Stimulated activated naive CD8-positive, alpha-beta T cell treated with anti-CD3 and anti-CD28 coated beads, Interleukin-15, amount 100 ng/mL, for 72 hours (primary cell): ENCODE measurements at places on chromosomes 1 and 21.

- no peak for DNase-seq
Measured at GRCh38 chr1:57341721-57342120, 82.1 kb downstream of the DAB1 start.

- DNase-seq = no peak
Measured at GRCh38 chr1:174799136-174799479, 200.6 kb upstream of the CACYBP start.

DNA sequence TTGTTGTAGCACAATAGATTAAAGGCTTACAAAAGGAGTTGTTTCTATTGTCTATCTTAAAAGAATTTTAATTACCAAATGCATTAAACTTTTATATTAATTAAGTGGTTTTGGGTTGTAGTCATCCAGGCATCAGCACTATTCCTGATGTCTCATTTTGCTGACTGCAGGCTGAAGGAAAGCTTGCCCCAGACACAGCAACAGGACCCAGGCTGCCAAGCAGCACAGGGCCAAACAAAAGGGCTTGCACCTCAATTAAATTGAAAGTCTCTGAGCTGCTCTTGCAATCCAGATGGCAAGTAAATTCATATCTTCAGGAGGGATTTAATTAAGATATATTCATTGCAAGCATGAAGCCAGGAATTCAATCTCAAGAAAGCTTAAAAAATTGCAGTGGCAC, 80.7 kb upstream of the CHODL start:
- DNase-seq = no peak

GRCh38 chr1:46533179-46533864, 18.1 kb downstream of the KNCN start:
- DNase-seq = peak; percentile 54

GRCh38 chr1:208929575-208929974, 653.9 kb upstream of the CAMK1G start:
- no peak for DNase-seq

GRCh38 chr1:187876775-187877174, 1048.0 kb downstream of the PLA2G4A start:
- DNase-seq = no peak

GRCh38 chr1:113787663-113788062, 24.6 kb downstream of the RSBN1 start:
- DNase-seq = no peak

- no peak for DNase-seq
Measured at GRCh38 chr1:24252185-24252780, 65.2 kb upstream of the IFNLR1 start.

GRCh38 chr21:15255763-15256162, 191.0 kb upstream of the NRIP1 start:
- DNase-seq = no peak

DNA sequence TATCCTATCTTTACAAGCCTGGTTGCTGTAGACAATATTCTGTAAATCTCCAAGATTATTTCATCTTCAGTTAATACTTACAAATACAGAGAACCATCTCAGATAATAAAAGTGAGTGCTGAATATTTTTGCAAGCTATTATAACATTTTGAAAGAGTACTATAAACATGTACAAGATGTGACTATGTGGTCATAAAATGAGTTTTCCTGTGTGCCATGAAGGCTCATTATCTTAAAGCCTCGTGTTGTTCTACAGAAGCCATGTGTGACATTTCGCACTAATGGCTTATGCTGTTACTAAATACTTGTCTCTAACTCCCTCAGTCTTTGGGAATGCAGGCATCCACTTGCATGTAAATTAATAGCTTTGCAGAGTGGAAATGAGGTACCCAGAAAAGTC, 48.3 kb downstream of the SAMSN1 start:
- DNase-seq = no peak

DNA sequence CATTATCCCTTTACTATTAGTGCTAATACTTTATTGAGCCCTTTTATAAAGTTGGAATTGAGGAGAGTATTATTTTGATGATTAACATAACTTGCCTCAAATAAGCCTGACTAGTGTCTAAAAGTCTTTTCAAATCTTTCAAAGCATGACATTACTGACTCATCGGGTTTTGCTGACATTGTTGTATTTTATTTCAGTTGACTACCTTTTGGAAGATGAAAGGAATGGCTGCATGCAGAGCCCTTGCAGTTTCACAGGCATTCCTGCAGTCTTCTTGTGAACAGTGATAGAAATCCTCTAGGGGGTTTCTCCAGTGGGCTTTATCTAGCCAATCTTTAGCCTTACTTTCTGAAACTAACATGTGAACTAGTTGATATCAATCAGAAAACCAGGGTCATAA, 43.0 kb upstream of the TMEM61 start:
- DNase-seq = no peak

- no peak for DNase-seq
Measured at GRCh38 chr1:28378906-28379305, 9.4 kb downstream of the PHACTR4 start.

GRCh38 chr21:27713154-27714109, 746.5 kb upstream of the ADAMTS5 start:
- DNase-seq = no peak

DNA sequence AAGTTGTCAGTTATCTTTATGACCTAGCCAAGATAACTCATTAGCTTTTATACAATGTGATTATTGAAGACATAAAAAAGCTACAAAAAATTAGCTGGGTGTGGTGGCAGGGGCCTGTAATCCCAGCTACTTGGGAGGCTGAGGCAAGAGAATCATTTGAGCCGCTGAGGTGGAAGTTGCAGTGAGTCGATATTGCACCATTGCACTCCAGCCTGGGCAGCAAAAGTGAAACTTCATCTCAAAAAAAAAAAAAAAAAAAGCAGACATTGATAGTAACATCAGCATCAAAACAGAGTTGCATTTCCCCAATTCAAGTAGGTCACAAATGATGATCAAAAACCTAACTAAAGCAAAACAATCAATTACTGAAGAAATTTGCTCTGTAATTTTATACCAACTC, 191.4 kb downstream of the PTGER3 start:
- no peak for DNase-seq

GRCh38 chr1:178263341-178263740, 169.4 kb downstream of the RASAL2 start:
- no peak for DNase-seq

DNA sequence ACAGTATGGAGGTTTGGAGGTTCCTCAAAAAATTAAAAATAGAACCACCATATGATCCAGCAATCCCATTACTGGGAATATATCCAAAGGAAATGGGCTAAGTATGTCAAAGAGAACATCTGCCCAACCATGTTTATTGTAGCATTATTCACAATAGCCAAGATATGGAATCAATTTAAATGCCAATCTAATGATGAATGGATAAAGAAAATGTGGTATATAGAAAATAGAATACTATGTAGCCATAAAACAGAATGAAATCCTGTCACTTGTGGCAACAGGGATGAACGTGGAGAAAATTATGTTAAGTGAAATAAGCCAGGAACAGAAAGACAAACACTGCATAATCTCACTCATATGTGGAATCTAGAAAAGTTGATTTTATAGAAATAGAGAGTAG, 201.7 kb upstream of the AJAP1 start:
- DNase-seq = no peak

- no peak for DNase-seq
Measured at GRCh38 chr1:196063952-196064351, 544.3 kb downstream of the KCNT2 start.

DNA sequence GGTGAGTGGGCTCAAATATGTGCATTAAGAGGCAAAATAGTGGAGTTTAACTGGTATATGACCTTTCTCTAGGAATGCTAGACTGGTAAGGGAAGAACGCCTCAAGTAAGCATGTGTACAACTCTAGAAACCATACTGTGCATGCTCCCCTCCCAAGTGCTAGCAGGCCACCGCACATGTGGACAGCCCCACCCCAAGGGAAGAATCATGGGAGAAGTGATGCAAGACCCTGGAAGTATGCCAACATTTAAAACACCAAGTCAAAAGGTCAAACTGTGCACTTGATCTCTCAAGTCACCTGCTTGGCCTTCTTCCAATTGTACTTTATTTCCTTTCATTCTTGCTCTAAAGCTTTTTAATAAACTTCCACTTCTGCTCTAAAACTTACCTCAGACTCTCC, 120.4 kb downstream of the WDR3 start:
- no peak for DNase-seq

GRCh38 chr1:156368889-156369684, at the start of gene RHBG:
RHBG (plus strand) TSS chr1:156369211; CDS start chr1:156369250, 39 bp downstream.
- DNase-seq = no peak

DNA sequence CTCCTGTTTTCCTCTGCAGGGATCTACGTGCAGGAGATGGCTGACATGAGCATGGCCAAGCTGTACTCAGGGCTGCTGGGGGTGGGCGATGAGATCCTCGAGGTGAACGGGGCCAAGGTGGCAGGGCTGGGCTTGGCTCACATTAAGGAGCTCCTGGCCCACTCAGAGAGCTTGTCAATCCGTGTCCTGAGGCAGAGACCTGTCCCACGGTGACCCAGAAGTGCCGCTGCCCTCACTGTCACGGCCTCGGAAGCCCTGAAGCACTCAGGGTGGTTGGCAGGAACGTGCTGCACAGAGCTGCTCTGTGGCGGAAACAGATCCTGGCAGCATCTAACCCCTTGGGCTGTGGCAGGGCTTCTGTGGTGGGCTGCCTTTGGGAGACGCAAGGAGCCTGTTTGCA, 37.6 kb downstream of the KIAA1614 start:
- DNase-seq = no peak

DNA sequence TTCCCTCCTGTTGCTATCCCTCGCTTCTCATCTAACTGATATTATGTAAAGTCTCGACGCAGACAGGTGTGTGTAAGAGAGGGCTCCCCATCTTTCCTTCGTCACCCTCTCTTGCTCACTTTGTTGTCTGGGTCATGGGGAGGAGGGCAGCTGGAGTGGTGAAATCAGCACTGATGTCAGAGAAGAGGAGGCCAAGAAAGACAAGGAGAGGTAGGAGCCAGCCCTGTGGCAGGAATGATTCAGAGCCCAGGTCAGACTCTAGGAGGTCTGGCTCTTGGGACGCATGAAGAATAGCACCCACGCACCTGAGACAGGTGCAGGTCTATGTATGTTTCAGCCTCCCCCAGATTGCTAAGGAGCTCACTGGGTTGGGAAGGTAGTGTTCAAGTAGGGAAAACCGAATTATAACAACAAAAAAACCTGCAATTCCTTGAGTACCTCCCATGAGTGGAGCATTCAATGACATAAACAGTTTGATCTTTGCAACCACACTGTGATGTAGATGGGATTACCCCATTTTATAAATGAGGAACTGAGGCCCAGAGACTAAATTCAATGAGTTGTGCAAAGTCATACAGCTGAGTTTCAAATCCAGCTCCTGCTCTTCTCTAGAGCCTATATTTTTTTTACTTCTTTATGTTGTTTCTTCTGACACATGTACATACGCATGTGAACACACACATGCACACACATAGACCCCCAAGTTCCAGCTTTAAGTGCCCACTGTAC, 10.4 kb downstream of the NUAK2 start:
- no peak for DNase-seq

- DNase-seq = no peak
Measured at GRCh38 chr1:198943484-198944187, 304.8 kb downstream of the PTPRC start.

DNA sequence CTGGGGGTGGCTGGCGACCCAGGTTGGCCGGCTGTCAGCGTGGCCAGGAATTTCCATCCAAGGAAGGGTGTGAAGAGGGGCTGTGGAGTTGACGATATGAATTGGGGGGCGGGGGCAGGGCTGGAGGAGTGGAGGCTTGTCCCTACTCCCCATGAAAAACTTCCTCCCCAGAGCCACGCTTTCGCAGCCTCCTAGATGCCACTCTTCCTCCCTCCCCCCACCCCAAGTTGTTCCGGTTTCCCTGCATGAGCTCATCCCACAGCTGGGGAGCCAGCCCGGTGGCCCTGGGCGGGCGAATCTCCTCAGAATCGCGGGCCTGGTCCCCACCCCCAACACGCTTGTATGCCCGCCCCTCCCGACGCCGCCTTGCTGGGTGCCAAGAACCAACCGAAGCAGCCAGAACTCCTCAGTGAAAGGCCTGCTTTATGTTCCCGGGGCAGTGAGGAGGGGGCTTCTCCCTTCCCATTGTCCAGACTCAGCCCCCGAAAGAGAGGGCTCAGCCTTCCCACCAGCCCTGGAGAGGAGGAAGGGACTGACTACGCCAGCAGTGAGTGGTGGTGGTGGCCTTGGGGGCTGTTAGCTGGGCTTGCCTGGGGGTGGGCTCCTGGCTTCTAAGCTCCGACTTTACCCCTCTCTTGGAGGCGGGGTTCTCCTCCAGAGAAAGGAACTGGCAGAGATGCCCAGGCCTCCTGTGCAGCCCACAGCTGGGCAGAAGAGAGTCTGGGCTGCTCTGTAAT, 1.8 kb upstream of the CSMD2 start:
- no peak for DNase-seq

DNA sequence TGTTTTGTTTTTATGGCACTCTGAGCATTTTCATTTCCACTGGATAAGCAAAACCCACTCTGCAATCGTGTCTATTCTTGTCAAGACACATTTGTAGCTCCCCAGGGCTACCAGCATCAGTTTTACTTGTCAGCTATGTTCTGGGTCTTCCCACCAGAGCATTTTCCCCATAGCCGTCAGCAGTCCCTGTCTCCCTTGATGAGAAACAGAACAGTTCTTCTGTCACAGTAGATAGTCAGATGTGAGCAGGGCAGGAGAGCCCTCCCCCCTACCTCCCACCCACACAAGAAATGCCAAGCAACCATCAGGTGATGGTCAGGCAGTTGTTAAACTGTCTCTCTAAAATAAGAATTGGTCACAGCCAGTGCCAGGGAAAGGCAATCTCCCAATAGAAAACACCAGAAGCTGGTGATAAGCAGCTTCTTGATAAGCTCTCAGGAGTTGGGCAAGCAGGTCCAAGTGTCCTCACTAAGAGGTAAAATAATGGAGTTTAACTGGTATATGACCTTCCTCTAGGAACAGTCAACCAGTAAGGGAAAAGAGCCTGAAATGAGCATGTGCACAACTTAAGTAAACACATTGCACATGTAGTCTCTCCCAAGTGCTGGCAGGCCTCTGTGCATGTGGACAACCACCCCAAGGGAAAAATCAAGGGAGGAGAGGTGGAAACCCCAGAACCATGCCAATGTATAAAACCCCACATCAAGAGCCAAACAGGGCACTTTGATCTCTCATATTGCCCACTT, 208.2 kb downstream of the S1PR1 start:
- no peak for DNase-seq

GRCh38 chr1:37166005-37166404, 131.7 kb upstream of the GRIK3 start:
- DNase-seq = no peak

GRCh38 chr1:154989195-154989860, 4.1 kb upstream of the LENEP start:
- no peak for DNase-seq

GRCh38 chr1:228018961-228019721, 12.3 kb downstream of the WNT3A start:
- DNase-seq = no peak

DNA sequence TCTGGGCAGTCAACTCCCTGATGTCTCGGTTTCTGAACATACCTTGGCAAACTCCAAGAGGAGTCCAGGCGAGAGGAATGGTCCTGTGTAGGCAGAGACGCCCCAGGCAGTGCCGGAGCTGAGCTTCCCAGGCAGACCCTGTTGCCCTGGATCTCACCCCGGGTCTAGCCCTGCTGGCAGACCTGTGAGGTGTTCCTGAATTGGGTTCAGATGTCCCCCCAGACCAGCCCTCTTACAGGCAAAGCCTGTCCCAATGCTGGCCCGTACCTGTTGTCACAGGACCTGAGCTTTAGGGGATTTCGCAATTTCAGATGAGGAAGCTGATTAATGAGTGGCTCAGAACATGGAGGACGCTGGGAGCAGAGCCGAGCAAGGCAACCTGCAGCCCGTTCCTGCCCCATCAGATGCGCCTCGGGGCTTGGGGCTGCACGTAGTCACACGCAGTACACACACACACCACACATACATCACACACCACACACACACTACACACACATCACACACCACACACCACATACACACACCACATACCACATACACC, 38.5 kb upstream of the PDE9A start:
- peak; percentile 84 for DNase-seq

GRCh38 chr1:153357076-153357852, 390 bp upstream of the S100A9 start:
- DNase-seq = no peak
